Stimulated activated CD4-positive, alpha-beta T cell treated with anti-CD3 and anti-CD28 coated beads, Interleukin-15, amount 100 ng/mL, for 48 hours (primary cell): ENCODE measurements at places on chromosomes 7 and 10.

DNA sequence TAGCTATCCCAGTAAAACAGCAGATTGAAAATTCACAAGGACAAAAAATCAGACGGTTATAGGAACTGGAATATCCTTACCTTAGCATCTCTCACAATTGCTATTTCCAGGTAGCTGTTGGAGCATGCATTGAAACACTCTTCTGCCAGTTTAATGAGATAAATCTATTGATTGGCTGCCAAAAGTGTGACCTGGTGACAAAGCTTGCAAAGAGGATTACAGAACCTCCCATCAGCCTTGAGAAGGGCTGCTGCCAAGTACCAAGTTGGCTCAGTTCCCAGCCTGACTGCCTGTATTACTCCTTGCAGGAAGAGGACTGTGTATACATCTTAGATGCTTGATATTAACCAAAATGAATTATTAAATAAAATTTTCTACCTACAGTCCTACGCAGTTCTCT lies 5.1 kb downstream of the PRLHR start:
- DNase-seq: no peak

- no peak for DNase-seq
Measured at GRCh38 chr7:140249036-140249806, 72.4 kb upstream of the KDM7A start.

DNA sequence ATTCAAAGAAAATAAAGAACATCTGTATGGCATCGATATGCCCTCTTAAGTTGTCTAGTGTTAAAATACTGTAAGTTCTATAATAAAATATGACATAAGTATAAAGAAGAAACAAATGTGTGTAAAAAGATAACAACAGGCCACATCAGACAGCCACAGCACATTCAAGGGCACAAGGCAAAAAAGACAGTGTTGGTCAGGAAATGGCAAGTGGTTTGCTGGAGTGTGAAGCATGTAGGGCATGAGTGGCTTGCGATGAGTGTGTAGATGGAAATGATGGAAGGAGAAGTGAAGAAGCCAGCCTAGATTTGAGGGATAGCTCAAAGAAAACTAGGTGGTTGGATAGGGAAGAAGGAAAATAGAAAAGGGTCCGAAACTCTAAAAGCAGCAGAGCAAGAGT lies 341.6 kb downstream of the CRPPA start:
- DNase-seq: no peak

DNA sequence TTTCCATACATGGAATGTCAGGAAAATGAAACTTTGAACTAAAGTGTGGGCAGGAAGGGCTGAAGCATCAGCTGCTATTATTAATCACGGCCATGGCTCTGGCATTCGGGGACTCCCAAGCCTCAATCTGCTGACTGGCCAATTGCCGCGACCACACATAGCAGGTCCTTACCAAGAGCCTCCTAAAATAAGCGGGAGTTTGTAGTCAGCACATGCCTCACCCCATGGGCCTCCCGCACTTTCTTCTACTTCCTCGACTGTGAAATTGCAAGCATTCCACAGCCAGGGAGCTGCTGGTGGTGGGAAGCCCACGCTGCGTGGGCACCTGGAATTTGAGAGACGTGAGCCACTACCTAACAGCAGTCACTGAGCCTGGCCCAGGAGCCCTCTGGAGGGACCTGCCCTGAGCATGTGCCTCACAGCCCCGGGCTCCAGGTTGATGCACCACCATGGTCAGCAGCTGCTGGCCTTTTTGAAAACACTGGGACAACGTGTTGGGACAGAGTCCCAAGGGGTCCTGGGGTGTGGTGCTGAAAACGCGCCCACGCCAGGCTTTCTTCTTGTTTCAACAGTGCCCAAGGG lies 211.4 kb downstream of the TNS3 start:
- DNase-seq: no peak

DNA sequence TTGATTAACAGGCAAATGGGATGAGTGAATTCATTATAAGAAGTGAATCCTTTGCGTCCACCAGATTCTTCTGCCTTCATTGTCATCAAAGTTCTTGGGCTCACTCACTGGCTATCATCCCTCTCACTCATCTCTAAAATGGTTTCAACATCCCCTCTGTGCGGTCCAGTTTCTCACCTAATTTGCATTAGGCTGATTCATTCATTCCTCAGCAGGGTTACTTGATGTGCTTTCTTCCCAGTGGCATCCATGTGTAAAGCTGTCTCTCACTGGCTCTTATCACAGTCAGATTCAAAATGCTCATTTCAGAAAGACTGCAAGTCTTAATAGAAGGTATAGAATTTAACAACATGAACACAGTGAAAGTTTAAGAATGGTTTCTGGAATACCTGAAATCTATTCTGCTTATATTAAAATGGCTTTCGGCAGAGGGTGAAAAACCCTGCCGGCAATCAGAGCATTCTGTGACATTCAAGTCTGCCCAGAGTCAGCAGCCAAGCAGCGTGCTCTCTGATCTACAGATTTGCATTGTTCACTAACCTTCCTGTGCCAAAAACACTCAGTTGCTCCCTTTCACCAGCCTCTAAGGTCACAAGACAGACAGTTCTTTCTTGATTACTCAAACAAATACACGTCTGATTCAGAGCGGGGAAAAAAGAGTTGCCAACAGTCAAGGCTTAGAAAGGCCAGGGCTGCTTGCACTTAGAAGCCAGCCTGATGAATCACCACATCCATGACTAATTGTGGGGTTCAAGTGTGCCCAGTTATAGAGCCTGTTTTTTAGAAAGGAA lies 106.7 kb downstream of the TES start:
- DNase-seq: peak; percentile 30
